ENCODE measurements at places on chromosomes 16 and 17.

DNA sequence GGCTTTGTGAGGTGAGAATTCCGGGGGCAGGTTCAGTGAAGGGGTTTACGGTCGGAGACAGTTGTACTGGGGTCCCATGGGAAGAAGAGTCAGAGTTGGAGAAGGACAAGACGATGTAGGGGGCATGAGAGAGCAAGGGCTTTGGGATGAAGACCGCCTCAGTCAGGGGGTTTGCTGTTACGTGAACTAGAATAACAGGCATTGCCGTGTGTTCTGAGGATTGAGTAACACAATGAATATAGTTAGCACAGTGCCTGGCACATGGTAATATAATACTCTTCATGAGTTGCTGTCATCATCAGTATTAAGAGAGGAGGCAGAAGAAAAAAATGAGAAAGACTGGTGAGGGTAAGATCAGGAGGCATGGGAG, 577 bp downstream of the ZNF646 start:
- DNase-seq: no peak

- no peak for DNase-seq
Observed at GRCh38 chr17:49401971-49402611, 12.6 kb downstream of the PHB1 start.

DNA sequence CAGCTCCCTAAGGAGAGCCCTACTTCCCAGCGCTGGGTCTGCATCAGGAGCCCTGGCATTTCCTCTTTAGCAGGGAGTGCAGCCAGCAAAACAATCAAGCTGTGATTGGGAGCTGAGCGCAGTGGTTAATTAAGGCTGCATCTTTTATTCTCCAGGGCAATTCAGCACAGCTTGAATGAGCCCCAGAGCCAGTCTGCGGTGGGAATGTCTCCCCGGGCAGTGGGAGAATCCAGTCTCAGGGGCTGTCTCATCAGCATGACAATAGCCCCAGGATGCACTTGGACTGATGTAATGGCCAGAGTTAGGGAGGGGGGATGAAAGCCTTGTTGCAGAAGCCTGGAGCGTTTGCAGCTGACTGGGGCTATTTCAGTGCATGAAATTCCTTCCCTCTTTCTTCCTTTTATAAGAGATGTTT, 292.6 kb upstream of the SOX9 start:
- DNase-seq: peak; percentile 68

GRCh38 chr16:77885571-77886295, 97.4 kb downstream of the VAT1L start:
- no peak for DNase-seq

DNA sequence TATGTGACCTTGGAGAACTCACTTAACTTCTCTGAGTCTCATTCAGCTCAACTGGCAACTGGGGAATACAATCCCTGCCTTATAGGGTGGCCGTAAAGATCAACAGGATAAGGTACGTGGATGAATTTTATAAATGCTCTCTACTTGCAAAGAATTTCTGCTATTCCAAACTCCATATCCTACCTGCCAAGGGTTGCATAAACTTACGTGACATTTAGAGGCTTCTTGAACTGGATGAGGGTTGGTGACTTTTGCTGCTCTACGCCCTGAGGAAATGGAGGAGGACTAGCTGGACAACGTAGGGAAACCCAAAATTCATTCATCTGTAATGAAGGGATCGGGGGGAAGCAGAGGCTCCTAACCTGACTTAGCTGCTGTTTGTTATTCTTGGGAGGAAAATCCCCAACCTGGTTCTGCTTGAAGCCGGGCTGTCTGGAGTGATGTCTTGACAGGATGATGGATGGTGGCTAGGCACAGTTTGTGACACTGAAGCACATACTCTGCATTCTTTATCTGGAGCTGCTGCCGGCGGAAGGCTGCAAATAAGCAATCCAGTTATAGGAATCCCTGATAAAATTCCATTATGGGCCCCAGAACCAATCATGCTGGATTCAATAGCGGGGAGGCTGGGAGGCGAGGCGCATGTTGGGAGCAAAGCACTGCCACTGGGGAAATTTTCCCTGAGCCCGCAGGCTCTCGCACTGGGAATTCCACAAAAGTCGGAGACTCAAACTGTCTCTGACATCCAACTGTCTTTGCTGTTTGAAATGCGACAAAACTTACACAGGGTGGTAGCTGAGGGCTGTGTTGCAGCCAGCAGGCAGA, 94.7 kb upstream of the SDK2 start:
- no peak for DNase-seq

- no peak for DNase-seq
Observed at GRCh38 chr16:30437511-30438046, 7.7 kb upstream of the DCTPP1 start.

- peak; percentile 64 for DNase-seq
Observed at GRCh38 chr17:60817192-60817591, 139.5 kb downstream of the BCAS3 start.

GRCh38 chr17:76452660-76453430, at the start of gene UBE2O:
Gene UBE2O (minus strand): TSS chr17:76453152. CDS start chr17:76453141, 11 bp downstream.
- peak; percentile 96 for DNase-seq

DNA sequence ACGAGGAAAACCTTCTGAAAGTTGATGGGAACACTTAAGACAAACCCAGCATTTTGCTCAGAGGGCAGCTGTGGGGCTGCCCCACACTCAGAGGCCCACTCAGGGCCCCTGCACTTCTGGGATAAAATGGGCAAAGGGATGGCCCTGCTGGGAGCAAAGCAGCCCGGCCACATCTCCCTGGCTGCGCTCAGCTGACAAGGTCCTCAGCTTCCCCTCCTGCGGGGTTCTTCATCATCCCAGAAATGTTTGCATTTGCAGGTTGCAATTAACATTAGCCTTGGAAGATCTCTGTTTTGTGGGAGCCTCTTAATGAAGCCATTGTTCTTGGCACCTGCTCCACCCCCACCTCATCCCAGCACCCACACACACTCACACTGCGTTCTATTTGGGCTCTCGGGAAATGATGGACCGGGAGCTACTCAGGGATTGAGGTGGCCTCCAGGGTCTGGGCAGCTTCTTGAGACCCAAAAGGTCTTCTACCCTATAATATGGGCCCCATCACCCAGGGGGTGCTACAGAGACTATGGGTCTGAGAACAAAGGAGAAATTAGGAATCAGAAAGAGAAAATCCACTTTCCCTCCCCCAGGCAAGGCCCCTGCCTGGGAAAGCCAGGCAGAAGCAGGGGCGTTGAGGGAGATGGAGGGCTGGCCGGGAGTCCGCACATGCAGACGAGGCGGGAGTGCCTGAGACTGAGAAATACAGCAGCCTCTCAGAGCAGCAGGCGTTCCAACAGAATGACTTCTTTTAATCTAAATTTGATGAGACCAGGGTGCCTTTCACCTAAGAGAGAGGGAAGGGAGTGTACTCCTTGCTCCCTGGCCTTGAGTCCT, 53.7 kb upstream of the RPL38 start:
- DNase-seq: no peak

GRCh38 chr17:31095236-31096105, 694 bp downstream of the NF1 start:
- peak; percentile 31 for DNase-seq

DNA sequence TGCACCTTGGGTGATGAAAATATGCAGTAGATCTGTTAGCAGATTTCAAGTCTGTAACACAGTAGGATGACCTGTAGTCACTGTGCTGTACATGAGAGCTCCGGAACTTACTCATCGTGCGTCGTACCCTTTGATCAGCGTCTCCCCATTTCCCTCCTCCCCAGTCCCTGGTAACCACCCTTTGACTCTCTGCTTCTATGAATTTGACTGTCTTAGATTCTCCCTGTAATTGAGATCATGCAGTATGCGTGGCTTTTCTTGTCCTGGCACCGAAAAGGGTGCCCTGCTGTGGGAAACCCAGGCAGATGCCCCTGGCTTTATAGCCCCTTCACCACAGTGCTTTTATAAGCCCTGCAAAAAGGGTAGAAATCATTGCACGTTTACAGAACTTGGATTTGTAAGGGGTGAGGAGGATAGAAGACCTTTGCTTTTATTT, 20.5 kb downstream of the CLEC16A start:
- no peak for DNase-seq

DNA sequence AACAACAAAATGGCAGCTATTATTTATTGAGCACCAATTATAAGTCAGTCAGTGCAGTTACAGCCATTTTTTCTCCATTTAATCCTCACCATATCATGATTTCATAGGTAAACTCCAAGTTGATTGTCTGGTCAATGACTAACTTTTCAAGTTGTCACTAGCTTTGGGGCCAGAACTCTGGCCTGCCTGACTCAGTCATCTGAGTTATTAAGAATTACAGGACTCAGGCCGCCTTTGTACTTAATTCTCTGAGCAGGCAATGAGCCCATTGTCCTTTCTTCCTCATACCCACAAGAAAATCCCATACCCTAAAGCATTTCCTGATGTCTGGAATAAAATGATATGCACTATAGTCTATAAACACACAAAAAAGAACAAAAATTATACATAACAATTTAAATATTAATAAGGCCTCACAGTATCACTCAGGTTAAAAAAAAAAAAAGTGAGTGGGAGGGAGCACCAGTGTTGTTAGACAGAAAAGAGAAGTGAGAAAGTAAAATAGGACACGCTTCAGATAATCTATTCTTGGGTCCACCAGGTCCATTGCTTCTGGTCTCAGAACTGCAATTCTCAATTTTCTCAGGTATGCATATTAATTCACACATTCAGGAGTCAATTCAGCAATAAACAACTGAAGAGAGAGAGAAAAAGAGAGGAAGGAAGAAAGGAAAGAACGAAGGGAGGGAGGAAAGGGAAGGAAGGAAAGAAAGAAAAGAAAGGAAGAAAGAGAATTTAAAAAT, 70.2 kb downstream of the SPAG9 start:
- DNase-seq: no peak

GRCh38 chr17:73493956-73494926, 150.0 kb downstream of the SDK2 start:
- DNase-seq: no peak

DNA sequence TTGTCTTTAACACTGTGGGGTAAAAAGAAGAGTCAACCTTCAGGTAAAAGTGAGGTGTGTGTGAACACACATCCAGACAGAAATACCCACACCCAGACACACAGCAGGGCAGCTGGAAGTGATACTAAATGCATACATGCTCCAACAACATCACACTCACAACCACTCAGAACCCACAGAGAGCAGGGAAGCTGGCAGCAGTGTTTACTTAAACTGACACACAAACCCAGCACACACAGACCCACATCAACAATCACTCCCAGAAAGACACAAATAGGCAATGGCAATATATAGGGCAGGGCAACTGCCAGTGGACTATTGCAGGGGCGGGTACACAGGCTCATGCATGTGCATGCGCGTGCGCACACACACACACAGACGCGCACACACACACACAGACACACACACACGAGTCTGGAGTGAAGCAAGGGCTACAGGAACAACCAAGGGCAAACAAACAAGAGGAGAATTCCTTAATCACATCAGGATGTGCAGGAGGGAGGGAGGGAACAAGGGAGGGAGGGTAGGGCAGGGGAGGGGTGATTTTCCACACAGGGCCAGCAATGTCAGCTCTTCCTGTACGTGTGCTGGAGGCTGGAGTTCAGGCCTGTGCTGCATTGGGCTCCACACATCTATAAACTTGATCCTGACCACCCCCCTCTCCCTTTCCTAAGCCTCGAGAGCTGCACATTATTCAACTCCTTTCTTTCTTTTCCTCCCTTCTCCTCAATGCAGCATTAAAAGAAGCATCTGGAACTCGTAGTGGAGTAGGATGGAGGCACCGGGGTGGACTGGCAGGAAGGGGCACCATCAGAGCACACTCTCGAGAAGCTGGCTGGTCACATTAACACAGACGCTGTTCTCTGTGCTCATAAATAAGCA, 30.1 kb downstream of the HIC1 start:
- peak; percentile 70 for DNase-seq

GRCh38 chr16:48284772-48285409, 37.6 kb upstream of the ABCC11 start:
- no peak for DNase-seq

DNA sequence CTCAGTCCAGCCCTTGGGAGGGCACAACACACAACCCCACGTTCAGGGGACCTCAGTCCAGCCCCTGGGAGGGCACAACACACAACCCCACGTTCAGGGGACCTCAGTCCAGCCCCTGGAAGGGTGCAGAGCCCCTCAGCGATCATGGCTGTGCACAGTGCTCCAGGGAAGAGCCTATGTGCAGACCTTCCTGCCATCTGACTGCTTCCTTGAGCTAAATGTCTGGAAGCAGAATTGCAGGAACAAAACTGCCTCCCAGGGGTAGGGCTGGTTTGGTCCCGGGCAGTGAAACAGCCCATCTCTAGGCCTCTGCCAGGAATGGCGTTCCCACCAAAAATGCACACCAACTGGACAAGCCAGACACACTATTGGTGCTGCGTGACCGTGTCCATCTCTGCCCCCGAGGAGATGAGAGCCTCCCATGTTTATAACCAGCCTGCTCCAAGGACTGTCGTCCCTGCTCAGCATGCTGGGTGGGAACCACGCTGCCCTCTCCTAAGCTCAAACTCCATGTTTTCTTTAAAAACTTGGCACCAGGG, 44.0 kb downstream of the ZNF276 start:
- DNase-seq: no peak

DNA sequence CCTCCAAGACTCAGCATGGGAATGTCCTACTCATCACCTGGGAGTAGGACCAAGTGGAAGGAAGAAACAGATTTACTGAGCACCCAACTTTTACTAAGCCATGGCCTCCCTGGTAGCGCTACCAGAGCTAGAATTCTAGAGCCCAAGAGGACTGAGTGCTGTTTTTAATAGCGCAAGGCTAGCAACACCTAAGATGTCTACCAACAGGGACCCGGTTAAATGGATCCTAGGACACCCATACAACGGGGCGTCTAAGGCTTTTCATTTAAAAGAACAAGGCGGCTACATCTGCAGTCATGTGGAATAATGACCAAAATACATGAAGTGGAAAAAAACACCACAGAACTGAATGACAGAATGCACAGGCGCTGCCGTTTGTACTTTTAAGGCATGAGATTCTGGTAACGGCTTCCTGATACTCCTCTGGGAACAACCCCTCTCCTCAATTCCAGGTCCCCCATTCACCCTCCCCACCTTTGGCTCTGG, 5.1 kb downstream of the GGA2 start:
- DNase-seq: no peak

GRCh38 chr17:70794738-70795137, 625.4 kb downstream of the KCNJ2 start:
- no peak for DNase-seq

DNA sequence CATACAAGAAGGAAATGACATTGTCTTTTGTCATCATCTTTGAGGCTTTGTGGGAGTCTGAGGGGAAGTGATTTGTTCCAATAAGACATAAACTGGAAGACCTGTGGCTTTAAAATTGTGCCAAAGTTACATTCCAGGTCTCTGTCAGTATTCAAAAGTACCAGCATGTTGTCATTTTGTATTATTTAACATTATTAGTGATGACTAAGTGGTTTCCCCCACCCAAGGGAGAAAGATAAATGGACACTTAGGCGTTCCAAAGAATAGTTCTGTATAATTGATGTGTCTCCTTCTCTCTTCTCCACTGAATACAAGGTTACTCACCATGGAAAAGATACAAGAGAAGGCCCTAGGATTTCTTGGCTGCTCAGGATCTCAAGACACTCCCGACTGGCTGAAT, 3.8 kb downstream of the CFAP97D1 start:
- peak; percentile 61 for DNase-seq

All from AG08395 (cell line).